ENCODE measurements at places on chromosomes 3 and 15.

DNA sequence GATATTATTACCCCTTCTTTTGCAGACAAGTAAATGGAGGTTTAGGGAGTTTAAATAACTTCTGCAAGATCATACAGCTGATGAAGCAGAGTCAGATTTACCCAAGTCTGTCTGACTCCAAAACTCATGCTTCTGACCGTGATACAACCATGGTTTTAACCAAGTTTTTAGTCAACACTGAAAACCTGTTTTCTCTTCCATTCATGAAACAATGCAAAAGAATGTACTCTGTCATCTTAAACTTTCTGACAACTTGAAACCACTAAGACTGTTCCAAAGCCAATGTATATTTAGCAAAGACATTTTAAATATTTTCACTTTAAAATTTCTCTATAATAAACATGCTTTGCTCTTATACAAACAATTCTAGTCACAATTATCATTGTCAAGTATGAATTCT, 77.0 kb upstream of the RBMS3 start:
- DNase-seq, result no peak

GRCh38 chr3:114756506-114757279, 390.4 kb downstream of the ZBTB20 start:
- DNase-seq, result no peak

DNA sequence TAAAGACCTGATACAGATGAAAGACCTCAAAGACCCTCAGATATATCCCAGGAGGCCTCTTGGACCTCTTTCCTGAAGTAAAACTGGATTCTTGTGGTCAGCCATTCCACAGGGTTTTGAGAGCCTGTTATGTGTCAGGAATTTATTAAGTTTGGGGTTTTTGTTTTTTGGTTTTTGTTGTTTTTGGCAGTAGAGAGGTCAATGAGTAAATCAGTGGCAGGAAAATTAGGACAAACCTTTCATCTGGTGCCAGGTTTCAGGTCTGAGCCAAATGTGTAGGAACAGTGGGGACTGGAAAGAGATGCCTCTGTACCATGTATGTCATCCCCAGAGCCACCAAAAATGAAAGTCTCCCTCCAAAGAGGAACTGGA, 520.4 kb upstream of the MDFIC2 start:
- DNase-seq, result no peak

DNA sequence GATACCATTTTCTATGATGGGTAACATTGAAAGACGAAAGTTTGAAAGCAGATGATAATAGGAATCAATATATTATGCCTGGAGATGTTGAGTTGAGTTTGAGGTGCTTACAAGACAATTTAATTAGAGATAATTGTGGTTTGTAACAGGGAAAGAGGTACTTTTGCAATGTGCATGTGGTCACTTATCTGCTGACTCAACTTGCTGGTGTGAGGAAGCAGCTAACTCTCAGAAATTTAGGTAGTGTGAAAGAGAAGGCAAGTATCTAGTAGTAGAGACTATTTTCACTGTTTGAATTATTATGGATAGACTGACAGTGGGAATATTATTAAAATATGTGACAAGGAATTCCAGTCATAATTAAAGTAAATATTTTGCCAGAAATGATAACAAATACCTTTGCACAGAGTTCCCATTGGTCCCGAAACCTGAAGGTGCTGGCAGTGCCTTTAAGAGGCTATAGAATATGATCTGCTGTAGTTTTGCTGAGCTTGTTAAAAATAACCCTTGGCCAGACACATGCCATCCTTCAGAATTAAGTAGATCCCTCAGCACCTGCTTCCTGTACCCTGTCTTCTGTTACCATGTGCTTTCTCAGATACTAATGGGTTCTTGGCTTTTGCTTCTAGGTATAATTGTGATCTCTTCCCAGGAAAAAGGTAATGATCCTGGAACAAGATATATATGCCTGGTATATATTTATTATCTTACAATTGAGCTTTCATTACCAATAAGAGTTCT, 315.9 kb downstream of the BCHE start:
- DNase-seq, result no peak

DNA sequence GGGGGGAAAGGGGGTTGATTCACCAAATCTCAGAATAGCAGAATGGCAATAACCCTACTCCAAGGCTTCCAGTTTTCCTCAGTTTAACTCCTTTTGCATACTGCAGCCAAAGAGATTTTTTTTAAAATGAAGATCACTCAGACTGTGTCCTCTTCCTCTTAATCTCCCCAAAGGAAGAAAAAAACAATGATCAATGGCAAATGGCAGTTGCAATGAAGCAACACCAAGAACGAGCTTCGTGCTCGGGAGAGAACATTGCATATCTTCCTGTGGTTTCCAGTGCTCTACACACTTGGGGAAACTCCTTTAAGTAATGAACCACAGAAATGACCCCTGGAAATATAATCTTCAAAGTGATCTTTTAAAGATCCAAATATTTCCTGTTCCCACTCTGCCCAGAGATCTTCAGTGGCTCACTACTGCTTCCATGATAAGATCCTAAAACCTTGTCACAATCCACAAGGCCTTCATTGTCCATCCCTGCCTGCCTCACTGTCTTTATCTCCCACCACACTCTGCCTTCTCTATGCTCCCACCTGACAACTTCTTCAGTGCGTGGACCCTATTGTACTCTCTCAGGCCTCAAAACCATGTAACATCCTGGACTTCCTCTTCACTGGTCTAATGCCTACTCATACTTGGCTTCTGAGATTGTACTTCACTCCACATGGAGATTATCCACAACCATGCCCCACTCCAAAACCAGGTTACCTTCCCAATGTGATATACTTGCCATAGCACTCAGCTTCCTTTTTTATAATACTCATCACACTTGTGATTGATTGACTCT, 394.8 kb downstream of the FHIT start:
- no peak for DNase-seq

DNA sequence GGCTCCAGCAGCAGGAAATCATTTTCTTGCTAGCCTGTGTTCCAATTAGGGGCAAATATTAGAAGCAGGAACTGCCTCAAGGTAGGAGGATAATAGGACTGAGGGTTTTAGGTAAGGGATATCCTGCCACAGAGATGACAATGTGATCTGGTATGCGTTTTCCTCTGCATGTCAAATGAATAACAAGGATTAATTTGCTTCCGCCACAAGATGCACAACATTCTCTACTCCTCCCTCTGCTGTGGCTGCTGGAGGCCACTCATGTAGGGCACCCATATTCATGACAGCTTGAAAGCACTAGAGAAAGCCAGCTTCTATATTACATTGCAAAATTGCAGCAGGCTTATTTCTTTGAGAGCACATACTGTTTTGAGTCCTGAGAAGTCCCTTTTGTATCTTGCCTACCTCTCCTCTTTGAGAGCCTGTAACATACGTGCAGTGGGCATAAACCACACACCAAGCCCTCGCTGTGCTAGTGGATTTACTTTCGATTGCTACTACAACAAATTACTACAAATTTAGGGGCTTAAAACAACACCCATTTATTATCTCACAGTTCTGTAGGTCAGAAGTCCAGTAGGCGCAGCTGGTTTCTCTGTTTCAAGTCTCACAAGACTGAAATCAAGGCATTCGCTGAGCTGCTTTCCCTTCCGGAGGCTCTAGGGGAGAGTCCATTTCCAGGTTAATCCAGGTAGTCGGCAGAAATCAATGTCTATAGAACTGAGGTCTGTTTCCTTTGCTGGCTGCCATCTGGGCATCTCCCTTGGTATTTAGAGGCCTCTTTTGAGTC, 5.9 kb upstream of the CD47 start:
- no peak for DNase-seq

- no peak for DNase-seq
Measured at GRCh38 chr3:177703788-177704187, 506.5 kb upstream of the TBL1XR1 start.
